Stimulated activated CD4-positive, alpha-beta T cell treated with anti-CD3 and anti-CD28 coated beads, Interleukin-1b, Interleukin-23, amount 100 ng/mL, for 4 hours (primary cell): ENCODE measurements at places on chromosomes 3 and 15.

GRCh38 chr3:171358181-171358880, 101.9 kb downstream of the TNIK start:
- DNase-seq = no peak

- DNase-seq = no peak
Observed at GRCh38 chr15:32060706-32061105, 30.4 kb downstream of the CHRNA7 start.

DNA sequence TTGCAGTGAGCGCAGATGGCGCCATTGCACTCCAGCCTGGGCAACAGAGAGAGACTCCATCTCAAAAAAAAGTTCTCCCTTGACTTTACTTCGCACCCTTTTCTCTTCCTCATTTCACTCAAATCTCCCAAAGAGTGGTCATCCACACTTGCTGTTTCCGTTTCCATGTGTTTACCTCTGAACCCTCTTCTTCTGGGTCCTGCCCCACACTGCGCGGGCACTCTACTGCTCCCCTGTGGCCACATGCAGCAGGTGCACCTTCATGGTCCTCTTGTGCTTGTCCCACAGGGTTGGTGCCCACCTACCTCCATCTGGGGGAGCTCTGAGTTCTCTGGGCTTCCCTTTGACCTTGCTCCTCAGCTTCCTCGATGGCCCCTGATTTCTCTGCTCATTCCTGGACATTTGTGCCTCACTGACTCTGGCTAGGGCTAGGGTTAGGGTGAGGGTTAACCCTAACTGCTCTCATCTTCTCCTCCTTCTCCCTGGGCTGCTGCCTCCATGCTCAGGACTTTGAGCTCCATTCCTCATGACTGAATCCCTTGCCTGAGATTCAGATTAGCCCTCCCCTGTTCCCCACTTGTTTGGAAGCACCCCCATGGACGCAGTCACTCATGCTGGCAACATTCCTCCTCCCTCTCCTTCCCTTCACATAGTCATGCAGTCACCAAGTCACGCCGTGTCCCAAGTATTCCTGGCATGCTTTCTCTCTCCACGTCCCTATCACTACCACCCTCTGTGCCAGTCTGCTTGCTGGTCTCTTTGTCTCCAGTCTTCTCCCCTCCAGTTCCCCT, 26.6 kb upstream of the KY start:
- DNase-seq = no peak

- DNase-seq = no peak
Observed at GRCh38 chr3:172317984-172318383, 130.3 kb downstream of the GHSR start.

GRCh38 chr15:94028809-94029208, 202.6 kb upstream of the MCTP2 start:
- no peak for DNase-seq

DNA sequence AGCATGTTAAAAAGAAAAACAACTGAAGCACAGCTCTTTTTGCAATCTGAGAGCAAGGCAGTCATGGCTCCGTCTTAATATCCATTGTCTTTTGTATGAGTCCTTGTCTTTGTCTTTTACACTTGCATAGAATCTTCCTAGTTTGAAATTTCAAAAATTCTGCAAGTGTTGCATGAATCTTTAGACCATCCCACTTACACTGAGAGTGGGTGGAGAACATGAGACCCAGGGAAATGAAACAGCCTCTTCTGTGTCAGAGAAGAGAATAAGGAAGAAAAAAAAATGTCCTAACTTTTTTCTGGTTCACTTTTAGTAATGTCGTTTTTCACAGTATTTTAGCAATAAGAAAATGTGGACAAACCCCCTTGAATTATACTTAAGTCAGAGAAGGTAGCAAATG, 12.1 kb upstream of the DCLK3 start:
- no peak for DNase-seq

GRCh38 chr15:96889734-96890480, 559.4 kb downstream of the NR2F2 start:
- no peak for DNase-seq

- no peak for DNase-seq
Observed at GRCh38 chr3:37014620-37015019, 21.3 kb downstream of the MLH1 start.
